ENCODE measurements at places on chromosomes 12 and 14.

DNA sequence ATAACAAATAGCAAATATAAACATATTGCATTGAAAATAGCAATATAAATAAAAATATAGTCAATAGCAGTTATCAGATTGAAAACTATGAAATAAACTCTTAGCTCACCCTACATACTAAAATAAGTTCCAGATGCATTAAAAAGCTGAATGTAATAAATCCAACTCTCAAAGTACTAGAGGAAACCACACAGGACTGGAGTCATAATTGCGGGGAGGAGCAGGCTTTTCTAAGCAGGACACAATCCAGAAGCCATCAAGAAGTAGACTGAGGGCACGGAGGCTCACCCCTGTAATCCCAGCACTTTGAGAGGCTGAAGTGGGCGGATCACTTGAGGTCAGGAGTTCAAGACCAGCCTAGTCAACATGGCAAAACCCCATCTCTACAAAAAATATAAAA is 22.2 kb downstream of the GSC start:
- DNase-seq, result no peak

DNA sequence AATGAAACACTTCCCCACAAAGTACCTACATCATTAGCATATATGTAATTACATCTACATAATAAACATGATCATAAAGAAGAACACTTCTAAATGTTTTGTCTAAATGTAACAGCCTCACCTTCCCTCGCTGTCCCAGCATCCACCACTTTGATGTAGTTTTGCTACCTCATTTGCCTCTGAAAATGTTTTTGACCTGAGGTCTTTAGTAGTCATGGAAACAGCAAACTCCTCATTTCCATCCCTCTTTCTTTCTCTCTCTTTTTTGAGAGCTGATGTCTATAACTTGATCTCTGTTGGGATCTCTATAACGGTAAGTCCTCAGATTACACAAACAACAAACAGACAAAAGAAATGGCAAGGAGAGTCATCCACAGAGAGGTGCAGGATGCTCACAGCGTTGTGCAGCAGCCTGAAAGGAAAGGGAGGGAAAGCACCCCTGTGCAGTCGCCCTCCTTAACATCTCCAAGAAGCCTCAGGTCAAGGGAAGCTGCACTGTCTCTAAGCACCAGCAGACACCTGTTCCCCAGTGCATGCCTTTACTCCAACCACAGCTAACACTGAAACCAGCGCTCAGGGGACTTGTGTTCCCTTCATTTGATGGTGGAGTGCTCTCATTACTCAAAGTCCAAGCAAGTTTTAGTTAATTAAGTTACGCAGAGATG is 268.7 kb downstream of the TMEM132D start:
- no peak for DNase-seq

DNA sequence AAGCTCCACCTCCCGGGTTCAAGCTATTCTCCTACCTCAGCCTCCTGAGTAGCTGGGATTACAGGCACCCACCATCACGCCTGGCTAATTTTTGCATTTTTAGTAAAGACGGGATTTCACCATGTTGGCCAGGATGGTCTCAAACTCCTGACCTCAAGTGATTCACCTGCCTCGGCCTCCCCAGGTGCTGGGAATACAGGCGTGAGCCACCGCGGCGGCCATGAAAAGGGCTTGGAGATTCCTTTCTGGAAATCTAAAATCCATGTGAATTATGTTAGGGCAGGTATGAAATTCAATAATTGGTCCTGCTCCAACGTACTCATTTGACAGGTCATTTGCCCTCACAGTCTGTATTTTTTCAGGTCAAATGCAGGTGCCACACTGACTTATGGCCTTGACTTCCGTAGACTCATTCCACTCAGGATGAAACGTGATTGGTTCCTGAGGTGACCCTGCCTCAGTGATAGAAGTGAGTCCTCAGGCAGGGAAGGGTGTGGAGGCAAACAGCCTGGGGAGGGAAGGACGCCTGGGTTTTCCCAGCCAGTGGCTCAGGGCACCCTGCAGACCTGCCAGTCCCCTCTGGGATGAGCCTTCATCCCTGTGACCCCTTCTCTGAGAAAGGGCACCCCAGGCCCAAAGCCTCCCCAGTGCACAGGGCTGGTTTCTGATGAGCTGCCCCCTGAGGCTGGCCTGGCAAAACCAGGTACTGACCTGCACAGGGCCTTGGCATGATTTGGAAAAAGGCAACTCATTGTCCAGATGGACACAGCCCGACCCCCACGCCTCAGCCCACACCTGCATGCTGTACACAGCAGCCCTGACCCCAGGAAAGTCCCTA is 48.7 kb downstream of the PSMA6 start:
- no peak for DNase-seq

DNA sequence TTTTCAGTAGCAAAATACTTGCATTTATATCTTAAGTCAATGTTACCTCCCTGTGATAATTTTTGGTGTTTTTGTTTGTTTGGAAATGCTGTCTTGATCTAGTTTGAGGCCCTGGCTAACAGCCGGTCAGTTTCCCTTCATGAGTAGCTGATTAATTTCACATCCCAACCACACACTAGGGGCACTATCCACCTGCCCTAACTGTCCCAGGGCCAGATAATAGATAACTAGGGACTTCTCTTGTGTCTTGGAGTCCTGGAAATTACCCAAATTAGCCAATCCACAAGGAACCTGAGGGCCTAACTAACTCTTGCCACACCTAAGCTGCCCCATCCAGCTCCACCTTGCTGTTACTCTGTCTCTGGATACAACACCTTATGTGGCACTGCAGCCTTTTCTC is 399.9 kb downstream of the FOXG1 start:
- peak; percentile 1 for DNase-seq

- DNase-seq, result peak; percentile 94
Observed at GRCh38 chr12:45268672-45269411, 52.9 kb downstream of the ANO6 start.

DNA sequence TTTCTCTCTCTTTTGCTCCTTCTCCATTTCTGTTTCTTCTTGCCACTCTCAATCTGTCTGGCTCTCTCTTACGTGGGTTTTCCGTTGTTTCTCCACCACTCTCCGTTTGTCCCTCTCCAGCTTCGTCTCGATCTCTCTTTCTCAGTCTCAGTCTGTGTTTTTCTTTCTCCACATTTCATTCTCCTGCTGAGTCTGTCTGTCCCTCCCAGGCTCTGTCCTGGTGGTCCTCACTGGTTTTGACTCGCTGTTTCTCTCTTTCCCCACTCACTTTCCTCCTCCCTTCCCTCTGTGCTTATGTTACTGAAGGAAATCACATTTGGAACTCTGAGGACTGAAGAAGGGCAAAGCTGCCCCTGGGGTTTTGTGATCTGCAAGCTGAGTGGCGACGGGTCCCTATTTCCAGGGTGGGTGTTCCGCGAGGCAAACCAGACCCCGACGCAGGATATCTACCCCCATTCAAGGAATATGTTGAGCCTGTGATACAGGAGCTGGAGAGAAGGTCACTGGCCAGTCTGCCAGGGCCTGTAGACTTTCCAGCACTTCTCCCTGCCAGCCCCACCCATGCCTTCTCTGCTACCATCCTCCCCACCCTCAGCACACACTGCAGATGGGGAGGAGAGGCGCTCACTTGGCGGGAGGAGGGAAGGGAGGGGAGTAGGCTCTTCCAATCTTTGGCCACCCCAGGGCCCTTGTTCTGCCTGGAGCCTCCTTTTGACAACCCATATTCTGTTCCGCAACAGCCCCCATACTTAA is 102.7 kb upstream of the MAP1LC3B2 start:
- no peak for DNase-seq

Measured in kidney tubule cell (primary cell).